ENCODE measurements at places on chromosomes 3 and 15.

DNA sequence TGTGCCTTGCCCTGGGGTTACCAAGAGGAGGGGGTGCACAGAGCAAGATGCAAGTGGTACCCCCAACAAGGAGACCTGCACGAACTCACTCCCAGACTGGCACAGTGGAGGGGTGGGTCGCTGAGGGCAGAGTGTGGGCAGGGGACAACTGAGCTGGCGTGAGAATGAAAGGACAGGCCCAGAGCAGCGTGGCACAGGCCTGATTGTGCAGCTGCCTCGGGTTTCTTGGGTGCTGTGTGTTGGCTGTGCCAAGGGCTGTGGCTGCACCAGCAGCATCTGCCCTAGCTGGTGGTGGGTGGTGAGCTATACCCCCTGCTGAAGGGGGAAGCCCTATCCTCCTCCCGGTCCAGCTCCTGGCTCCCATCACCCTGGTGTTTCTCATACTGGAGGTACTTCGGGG lies 92.4 kb downstream of the TMEM266 start:
- no peak for DNase-seq

GRCh38 chr3:84885199-84885882 lies 73.4 kb upstream of the CADM2 start:
- no peak for DNase-seq

GRCh38 chr3:170044795-170045244 lies 7.0 kb downstream of the GPR160 start:
- DNase-seq, result peak; percentile 26

DNA sequence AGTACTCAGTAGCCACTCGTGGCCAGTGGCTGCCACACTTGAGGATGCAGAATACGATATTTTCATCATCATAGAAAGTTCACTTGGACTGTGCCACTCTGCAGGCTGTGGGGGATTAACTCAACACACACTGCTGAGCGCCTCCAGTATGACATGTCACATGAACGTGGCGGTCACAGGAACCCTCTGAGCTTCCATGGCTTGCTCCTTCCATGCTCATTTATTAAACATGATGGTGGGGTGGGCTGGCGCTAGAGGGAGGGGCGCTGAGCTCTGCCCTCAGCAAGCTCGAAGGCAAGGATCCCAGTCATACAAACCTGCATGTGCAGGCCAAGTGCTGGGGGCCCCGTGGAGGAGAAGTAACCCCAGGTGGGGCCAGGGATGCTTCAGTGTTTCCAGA lies 85.5 kb downstream of the WNT7A start:
- no peak for DNase-seq

- no peak for DNase-seq
Observed at GRCh38 chr3:125110016-125110875, 54.4 kb upstream of the HEG1 start.

All from GM12891 (cell line).